Mesenteric fat pad (tissue), 1 donor: ENCODE measurements at places on chromosomes 11 and 22. TPM values are rescaled to one million over a fixed set of nuclear protein-coding genes. Genes with fewer than 3 reads are reported as not detected.
A peak's percentile ranks its signal among the peaks of the same experiment; 100 is the strongest.

DNA sequence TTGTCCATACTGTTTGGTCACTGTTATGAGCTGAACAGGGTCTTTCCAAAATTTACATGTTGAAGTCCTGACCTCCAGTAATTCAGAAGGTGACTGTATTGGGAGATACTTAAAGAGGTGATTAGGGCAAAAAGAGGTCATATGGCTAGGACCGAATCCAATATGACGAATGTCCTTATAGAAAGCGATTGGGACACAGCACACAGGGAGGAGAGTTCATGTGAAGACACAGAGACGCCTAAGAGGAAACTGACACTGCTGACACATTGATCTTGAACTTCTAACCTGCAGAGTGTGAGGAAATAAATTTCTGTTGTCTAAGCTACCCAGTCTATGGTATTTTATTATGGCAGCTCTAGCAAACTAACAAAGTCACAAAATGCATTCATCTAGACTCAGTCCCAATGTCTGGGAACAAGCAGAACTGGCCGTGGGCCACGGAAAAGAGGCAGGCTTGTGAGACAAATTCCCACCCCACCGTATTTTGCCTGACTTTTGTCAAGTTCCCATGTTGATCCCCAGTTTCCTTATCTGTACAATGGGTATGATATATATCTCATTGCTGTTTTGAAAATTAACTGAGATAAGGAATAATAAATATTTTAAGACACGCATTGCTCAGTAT is 295.0 kb downstream of the NTM start:
- DNase-seq: peak; percentile 20

GRCh38 chr22:43734370-43735150 is 77.5 kb downstream of the EFCAB6 start:
- no peak for DNase-seq

- DNase-seq: no peak
Observed at GRCh38 chr22:17570851-17571631, 7.7 kb downstream of the SLC25A18 start.

DNA sequence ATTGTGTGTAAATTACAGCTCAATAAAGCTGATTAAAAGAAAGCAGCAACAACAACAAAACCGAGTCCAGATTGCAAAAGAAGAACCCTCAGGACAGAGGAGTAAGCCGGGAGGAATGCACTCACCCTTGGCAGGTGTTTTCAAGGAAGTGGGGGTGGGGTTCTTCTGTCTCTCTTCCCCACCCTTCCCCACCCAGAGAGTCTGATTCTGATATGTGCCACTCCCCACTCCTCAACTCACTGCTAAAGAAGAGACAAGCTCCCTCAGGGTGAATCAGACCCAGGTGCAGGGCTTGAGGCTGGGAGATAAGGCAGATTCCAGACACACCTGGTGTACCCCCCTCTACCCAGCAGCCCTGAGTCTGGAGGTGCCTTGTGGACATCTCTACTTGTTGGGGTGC is 38.4 kb upstream of the PHF21A start:
- DNase-seq: no peak

GRCh38 chr11:63670433-63671321 is 499 bp downstream of the ATL3 start:
- no peak for DNase-seq

DNA sequence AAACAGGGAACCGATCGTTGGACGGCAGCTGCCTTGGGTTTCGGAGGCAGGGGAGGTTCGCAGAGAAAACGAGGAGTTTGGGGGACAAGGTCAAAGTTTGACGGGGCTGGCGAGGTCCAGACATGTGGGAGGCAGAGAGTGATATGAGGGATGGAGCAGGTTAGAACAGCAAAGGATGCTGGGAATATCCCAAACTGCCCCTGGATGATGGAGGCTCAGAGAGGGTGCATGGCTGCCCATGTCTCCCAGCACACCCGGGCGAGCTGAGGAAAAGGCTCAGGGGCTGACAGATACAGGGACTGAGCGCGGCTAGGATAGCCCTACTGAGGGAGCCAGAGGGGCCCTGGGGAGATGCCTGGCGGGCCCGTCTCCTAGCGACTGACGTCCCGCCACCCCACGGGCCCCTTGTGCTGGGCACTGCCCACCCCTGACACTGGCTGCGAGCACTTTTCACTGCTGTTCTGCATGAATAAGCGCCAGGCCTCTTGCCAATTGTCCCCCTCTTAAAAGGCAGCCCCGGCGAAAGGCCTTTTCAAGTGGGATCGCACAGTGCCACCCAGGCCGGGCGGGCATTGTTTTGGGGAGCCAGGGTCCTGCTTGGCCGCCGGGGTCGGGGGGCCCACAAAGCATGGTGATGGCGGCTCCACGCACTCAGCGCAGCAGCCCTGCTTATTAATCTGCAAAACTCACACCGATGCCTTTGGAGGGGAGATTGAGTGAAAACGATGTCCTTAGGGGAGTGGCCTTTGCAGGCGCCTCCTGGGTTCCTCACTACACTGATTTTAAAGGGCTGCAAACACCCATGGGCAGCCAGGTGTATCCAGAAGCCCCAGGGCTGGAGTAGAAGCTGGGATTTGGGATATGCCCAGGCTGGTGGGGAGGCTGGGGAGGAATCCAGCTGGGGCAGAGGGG is 90.0 kb upstream of the LINC01488 start:
- peak; percentile 86 for DNase-seq

DNA sequence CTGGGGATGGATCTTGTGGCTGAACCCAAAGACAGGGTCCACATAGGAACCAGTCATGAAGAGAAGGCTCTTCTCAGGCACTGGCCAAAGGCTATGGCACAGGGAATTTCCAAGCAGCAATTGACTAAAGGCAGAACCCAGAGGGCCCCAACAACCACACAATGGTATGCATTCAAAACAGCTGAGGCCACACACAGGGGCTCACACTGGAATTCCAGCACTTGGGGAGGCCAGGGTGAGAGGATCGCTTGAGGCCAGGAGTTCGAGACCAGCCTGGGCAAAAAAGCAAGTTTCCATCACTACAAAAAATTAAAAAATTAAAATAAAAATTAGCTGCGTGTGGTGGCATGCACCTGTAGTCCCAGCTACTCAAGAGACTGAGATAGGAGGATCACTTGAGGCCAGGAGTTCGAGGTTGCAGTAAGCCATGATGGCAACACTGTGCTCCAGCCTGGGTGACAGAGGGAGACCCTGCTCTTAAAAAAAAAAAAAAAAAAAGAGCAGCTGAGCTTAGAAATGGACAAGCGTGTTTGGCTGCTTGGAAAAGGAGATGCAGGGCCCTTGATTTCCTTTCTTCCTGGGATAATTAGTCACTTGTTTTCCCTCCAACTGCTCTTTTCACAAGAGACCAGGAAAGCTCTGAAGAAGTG is 44.6 kb downstream of the MYH9 start:
- no peak for DNase-seq

ALDH3B2 gene
- total RNA-seq: not detected

AQP11 gene
- total RNA-seq: 0.84 TPM

ZNF215 gene
- total RNA-seq: 2.5 TPM
